ENCODE measurements at places on chromosomes 11 and 22.
A peak's percentile ranks its signal among the peaks of the same experiment; 100 is the strongest.

DNA sequence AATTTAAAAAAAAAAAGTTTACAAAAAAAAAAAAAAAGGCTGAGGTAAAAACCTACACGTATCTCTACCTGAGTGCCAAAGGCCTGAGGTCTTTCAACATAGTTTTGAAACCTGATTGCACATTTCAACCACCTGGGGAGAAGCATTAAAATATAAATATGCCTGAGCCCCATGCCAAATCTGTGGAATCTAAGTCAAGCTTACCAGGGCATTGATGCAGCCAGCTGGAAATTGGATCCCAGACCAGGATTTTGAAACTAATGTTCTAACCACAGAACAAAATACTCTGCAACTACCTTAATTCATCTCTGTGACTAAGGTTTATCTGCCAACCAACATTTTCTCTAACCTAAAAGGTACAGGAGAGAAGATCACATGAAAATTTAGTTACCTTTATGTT lies 38.8 kb upstream of the CHRNA10 start:
- peak; percentile 22 for ATAC-seq

- no peak for ATAC-seq
Observed at GRCh38 chr11:38272376-38272775, 1674.3 kb upstream of the RAG2 start.

DNA sequence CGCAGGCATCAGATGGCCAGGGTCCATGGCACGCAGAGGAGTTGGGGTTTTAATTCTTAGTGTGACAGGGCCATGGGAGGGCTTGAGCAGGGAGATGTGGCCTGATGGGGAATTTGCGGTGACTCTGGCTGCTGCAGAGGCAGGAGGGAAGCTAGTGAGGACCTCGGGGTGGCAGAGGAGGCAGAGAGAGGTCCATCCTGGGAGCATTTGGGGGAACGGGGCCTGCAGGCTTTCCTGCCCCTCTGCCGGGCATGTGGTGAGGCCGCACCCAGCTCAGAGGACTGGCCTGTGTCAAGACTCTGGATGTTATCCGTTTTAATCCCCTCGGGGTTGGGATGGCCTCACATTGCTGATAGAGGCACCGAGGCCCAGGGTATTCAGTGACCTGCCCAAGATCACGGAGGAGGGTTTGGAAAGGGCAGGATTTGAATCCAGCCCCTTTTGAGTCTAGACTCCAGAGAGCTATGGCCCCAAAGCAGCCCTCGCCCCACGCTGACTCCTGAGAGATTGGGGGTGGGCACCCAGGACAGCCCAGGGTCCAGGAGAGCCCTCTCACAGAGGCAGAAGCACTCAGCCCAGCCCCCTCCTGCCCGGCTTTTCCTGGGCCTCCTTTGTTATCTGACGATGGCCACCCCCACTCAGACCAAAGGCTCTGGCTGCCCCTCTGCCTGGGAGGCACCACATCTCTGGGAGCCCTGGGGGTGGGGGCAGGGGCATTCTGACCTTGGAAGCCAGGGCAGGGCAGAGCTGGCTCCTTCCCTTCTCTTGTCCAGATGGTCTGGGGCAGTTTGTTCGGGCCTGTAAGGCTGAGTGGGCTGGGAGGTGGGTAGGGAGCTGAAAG lies 13.9 kb downstream of the MGAT3 start:
- ATAC-seq: no peak

- ATAC-seq: no peak
Observed at GRCh38 chr11:85819441-85819840, 8.5 kb upstream of the SYTL2 start.

DNA sequence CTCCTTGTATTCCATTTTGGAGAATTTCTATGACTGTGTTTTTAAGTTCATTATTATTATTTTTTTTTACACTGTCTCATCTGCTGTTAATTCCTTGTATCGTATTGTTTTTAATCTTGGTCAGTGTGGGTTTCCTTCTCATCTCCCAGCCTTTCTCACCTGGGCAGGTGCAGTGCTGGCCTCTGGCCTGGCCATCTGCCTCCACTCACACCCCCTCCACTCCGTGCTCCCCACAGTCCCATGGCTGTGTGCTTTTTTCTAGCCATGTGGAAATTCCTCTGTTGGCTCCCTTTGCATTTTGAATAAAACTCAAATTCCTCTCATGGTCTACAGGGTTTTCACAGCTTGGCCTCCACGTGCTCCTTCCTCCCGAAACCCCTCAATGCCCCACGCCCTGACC lies 50.3 kb upstream of the LINC01488 start:
- ATAC-seq: no peak

DNA sequence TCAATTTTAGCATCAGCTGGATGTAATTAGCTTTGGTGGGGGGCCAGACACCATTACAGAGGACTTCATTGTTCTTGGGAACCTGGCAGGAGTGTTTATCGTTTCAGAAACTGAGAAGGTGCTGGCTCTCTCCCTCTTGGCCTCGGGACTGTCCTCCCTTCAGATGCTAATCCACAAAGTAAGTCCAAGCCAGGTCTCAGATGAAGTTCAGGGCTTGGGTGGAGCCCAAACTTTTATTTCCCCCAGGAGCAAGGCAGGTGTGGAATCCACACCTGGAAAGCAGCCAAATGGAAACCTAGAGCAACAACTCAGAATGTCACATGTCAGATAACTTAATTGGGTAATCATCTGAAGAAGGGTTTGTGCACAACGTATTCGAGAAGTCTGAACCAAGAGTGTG lies 119.2 kb downstream of the ME3 start:
- no peak for ATAC-seq

- ATAC-seq: no peak
Observed at GRCh38 chr11:110431674-110432073, 1.9 kb downstream of the FDX1 start.

GRCh38 chr11:85089654-85090053 lies 537.5 kb downstream of the DLG2 start:
- ATAC-seq: no peak

DNA sequence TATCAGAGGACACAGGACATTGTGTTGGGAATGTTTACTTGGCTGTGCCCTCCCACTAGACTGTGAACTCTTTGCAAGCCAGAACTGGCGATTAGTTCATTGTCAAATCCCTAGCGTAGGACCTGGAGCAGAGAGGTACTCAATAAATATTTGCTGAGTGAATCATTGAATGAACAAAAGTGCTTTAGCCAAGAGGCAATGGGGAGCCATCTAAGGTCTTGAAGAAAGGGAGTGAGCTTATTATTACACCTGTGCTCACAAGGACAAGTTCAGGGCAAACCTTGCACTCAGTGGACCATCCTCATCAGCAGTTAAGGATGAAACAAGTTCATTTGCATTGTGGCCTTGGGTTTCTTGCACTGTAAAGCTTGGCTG lies 1.1 kb upstream of the RASSF10 start:
- ATAC-seq: no peak

DNA sequence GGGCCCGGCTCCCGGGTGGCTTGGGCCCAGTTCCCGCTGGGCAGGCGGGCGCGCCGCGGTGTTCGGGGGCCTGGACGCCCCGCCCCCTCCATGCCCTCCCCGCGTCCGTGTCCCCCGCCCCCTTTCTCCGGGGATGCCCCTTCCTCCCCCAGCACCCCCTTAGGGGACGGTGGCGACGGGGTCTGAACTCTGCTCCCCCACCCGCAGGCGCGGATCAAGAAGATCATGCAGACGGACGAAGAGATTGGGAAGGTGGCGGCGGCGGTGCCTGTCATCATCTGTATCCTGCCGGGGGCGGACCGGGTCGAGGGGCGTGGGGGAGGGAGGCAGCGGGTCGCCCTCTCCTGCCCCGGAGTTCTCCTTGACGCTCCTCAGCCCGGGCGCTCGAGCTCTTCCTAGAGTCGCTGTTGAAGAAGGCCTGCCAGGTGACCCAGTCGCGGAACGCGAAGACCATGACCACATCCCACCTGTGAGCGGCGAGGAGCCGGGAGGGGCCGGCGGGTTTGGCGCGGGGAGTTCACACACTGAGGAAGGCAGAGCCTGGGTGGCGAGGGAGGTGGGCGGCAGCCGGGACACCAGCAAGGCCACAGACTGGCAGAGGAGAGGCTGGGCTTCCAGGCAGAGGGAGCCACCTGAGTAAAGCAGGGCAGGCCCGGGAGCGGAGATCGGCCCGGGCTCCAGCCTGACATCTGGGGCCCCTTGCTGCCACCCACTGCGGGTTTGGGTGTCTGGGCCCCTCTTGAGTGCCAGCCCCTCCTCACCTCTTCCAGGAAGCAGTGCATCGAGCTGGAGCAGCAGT lies 546 bp downstream of the DRAP1 start:
- ATAC-seq: peak; percentile 11

DNA sequence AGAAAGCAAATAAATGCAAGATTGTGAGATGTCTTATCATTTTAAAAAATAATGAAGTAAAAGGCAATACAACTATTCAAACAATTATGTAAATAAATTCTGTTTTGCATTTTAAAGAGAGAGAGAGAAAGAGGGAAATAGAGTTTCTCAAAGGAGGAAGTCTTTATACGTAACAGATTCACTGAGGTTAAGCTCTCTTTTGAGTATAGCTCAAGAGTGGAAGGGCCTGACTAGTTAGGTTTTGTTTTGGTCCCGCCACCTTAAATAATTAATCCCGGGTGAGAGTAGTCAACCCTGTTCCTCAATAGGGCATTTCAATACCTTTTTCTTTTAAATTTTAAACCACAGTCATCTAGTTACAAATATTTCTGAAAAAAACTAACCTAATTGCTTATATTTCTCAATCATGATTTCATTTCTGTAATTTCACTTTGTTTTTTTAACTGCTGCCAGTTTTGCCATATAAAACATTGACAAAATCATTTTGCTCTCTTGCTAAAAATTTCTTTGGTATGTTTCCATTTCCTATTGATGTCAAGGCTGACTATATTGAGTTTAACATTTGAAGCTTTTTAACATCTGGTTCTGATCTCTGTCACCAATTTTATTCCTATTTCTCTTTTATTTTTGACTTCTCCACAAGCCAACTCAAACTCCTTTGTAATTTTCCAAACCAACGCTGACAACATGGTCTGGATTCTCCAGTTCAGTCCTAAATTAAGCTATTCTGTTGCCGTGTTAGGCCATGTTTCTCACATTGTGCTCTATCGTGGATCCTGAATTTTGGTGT lies 10.3 kb downstream of the OR10D3 start:
- ATAC-seq: no peak

DNA sequence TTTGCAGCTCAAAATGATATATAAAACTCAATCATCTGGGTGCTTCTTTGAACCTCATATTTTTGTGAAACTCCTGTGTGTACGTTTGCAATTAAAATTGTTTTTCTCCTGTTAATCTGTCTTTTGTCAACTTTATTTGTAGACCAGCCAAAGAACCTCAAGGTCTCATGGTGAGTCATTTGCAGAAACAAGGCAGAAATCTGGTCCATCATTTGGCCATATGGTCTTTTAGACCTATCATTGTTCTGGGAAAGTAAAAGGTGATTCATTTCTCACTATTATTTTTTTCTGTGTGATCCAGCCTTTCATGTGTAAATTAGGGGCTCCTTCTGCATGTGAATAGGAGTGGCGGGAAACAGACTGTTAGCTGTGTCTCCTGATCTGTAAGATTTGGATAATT lies 399.1 kb upstream of the DDI1 start:
- no peak for ATAC-seq

GRCh38 chr11:68118706-68119448 lies 2.3 kb downstream of the CHKA start:
- ATAC-seq: no peak

GRCh38 chr22:42344361-42344905 lies 74.0 kb upstream of the TCF20 start:
- no peak for ATAC-seq

DNA sequence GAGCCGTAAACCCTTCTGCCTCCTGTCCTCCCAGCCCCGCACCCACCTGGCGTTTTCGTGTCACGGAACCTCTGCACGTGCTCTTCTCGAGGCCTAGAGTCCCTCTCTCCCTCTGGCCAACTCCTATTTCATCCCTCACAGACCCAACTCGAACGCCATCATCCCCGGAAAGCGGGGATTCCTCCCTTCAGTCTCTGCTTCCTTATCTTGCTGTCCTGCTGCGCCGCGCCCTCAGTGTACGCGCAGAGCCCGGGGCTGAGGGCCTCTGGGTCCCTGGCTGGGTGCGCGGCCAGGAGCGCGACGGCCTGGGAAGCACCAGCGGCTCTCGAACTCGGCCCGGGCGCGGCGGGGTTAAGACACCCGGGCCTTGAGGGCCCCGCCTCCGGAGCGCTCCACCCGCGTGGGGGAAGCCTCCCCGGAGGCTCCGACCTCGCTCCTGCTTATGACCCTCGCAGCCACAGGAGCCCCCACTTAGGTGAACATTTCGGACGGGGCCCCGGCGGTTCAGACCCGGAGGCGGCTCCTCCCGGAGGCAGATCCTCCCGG lies 398 bp upstream of the ATG16L2 start:
- ATAC-seq: peak; percentile 77

DNA sequence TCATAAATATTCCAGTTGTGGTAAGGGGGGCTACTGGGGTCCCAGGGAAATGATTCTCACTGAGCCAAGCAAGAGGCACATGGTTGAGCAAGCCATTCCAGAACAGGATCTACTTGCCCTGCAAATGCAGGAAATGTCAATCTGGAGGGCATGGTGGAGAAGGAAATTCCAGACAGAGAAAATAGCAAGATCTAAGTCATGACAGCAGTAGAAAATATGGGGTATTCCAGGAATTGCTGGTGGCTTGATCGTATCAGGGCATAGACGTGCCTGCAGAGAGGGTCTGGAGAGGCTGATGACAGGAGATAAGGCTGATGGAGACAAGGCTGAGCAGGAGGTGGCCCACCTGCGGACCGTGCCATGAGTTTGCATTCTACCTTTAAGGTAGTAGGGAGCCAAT lies 566.3 kb upstream of the CADM1 start:
- no peak for ATAC-seq

- ATAC-seq: peak; percentile 21
Observed at GRCh38 chr11:62443390-62444235, 24.8 kb downstream of the SCGB1A1 start.

DNA sequence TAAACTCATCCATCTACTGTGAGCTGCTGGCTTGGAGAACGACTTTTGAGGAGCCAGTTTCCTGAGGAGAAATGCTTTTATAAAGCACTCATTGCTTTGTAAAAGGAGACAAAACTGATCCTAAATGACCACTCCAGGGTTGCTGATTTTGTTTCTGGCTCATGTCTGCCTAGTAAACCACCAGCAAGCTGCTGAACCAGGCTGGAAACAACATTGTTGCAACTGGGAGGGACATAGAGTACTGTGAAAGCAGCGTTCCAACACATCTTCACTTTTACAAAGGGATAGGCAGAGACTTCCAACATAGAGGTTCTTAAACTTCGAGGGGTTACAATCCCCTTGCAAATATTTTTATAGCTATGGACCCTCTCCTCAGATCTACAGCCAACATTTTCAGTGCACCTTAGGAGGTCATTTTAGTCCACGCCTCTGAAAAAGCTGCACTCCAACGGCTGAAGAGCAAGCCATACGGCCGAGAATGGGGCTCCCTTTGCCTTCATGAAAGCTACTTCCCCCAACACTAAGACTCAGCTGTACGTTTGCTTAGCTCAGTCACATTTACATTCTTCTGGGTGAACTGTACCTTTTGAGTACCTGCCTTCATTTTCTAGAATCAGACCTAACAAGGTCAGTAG lies 54.7 kb downstream of the PANX1 start:
- ATAC-seq: no peak

GRCh38 chr11:88629496-88629895 lies 292.0 kb upstream of the CTSC start:
- no peak for ATAC-seq
